ENCODE measurements at places on chromosomes 1 and 21. TPM values are rescaled to one million over a fixed set of nuclear protein-coding genes. Genes with fewer than 3 reads are reported as not detected.

DNA sequence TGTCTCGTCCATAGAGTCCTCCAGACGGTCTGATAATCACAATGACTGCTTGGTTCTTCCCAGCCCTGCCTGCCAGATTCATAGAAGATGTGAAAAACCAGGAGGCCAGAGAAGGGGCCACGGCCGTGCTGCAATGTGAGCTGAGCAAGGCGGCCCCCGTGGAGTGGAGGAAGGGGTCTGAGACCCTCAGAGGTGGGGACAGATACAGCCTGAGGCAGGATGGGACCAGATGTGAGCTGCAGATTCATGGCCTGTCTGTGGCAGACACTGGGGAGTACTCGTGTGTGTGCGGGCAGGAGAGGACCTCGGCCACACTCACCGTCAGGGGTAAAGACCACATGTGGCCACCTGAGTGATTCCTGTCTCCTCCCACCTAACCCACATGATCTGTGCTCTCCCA lies 86.9 kb downstream of the OBSCN start:
- no peaks in the 10 kb centered on the region for H3K27me3 ChIP-seq
- H3K4me3 ChIP-seq, result no peak overlapping the region
- no peak for DNase-seq
- H3K27ac ChIP-seq, result no peak overlapping the region

DNA sequence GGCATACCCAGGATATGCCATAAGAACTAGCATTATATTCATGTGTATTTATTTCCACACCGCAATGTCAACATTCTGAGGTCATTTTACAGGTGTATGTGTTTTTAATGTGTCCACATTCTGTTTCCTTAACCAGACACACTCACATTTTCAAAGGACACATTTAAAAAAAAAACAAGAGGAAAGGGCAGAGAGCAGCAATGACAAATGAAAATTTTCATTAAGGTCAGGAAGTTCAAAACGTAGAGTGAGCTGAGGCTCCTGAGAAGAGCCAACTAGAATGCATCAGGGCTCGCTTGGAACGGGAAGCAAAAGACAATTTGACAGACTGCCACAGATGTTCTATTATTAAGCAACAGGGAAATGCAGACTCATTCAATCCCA lies 4.8 kb upstream of the GNPAT start:
- H3K4me1 ChIP-seq, result peaks cover 37% of the 10 kb centered on the region
- H3K27ac ChIP-seq, result no peak overlapping the region
- H3K4me3 ChIP-seq, result no peak overlapping the region
- no peak for DNase-seq
- H3K36me3 ChIP-seq, result peaks cover 53% of the 10 kb centered on the region

ZNF648 gene
- total RNA-seq, result not detected

- DNase-seq, result no peak
- no peaks in the 10 kb centered on the region for H3K4me1 ChIP-seq
- H3K4me3 ChIP-seq, result no peak overlapping the region
- no peaks in the 10 kb centered on the region for H3K36me3 ChIP-seq
Measured at GRCh38 chr1:118396829-118397495, 211.9 kb upstream of the SPAG17 start.

GRCh38 chr1:229136822-229137221 lies 134.1 kb upstream of the RAB4A start:
- no peak overlapping the region for H3K27ac ChIP-seq
- H3K4me3 ChIP-seq, result no peak overlapping the region
- no peak for DNase-seq
- peaks cover 2% of the 10 kb centered on the region for H3K36me3 ChIP-seq
- H3K27me3 ChIP-seq, result peaks cover 4% of the 10 kb centered on the region

- no peak for DNase-seq
- H3K4me3 ChIP-seq, result peak overlapping the region; percentile 97
- H3K4me1 ChIP-seq, result peaks cover 67% of the 10 kb centered on the region
- peaks cover 24% of the 10 kb centered on the region for H3K36me3 ChIP-seq
Measured at GRCh38 chr1:40038697-40039096, 1.8 kb upstream of the CAP1 start.

DNA sequence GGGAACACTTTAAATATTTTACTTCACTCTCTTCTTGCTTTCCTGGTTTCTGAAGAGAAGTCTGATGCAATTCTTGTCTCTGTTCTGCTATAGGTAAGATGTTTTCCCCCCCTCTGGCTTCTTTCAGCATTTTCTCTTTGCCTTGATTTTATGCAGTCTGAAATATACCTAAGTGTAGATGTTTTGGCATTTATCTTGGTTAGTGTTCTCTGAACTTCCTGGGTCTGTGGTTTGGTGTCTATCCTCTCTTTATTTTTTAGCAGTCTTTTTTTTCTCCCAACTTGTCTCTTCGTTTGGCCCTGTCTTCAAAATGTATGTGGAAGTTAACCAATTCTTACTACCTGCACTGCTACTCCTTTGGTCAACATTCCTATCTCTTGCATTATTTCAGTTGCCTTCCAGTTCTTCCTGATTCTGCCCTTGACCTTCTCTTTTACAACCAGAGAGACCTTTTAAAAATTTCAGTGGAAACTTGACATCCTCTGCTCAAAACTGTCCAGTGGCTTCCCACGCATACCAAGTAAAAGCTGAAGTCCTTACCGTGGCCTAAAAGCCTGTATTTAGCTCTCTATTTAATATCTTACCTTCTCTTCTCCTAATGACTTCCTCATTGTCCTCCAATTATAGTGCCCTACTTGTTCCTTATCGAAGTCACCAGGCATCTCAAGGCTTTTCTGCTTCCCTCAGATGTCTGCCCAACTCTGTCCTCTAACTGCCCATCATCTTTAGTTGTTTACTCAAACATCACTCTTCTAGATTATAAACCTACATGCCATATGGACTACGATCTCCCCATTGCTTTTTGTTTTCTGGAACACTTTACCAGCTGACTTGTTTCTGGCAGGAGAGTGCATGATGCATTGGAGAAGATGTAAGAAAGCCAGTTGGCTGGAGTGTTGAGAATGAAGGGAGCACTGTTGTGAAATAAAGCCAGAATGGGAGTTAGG lies 40.9 kb downstream of the RAP1A start:
- peaks cover 41% of the 10 kb centered on the region for H3K4me1 ChIP-seq
- no peak overlapping the region for H3K4me3 ChIP-seq
- no peak for DNase-seq
- H3K27ac ChIP-seq, result no peak overlapping the region
- H3K36me3 ChIP-seq, result peaks cover 27% of the 10 kb centered on the region

- no peaks in the 10 kb centered on the region for H3K27me3 ChIP-seq
- no peak for DNase-seq
- H3K36me3 ChIP-seq, result peaks cover 23% of the 10 kb centered on the region
- peak overlapping the region; percentile 98 for H3K27ac ChIP-seq
- H3K4me3 ChIP-seq, result peak overlapping the region; percentile 97
Measured at GRCh38 chr1:36397083-36397377, 678 bp downstream of the LSM10 start.

MAP10 gene
- total RNA-seq, result 3.3 TPM

DNA sequence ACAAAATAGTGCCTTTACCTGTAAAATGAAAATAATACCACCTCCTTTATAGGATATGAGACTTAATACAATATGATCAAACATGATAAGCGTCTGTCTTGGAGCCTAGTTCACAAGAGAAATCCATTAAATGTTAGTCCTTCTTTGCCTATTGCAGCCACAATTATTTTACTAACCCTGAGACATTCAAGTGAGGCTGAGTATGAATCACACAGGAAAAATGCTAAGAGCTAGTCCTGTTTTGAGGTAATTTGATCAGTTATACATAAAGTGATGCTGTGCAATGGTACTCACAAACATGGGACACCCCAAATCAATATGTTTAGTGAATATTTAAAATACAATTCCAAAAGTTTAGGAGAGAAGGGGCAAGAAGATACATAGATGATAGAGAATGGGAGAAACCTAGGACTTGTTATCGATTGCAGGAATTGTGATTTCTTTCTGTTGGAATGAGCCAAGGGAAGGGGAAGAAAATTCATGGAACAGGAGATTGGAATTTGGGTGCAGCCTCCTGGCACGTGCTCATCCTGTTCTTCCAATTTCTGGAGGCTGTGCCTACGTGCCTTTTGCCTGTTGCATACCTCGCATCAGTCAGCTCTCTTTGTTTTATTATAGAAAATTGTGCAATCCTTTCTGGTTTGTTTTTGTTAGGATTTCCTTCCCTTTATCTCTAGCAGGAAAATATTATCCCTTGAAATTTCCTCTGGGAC lies 39.9 kb upstream of the BACH1 start:
- peaks cover 23% of the 10 kb centered on the region for H3K27me3 ChIP-seq
- H3K27ac ChIP-seq, result no peak overlapping the region
- no peak for DNase-seq
- no peak overlapping the region for H3K4me3 ChIP-seq

- no peaks in the 10 kb centered on the region for H3K36me3 ChIP-seq
- H3K27me3 ChIP-seq, result no peaks in the 10 kb centered on the region
- no peaks in the 10 kb centered on the region for H3K4me1 ChIP-seq
- no peak for DNase-seq
- no peak overlapping the region for H3K27ac ChIP-seq
Measured at GRCh38 chr1:88056881-88057280, 627.2 kb upstream of the PKN2 start.

PADI3 gene
- total RNA-seq, result not detected

GRCh38 chr1:196873385-196873784 lies 14.5 kb upstream of the CFHR4 start:
- DNase-seq, result no peak
- no peaks in the 10 kb centered on the region for H3K4me1 ChIP-seq
- H3K27me3 ChIP-seq, result no peaks in the 10 kb centered on the region
- no peaks in the 10 kb centered on the region for H3K36me3 ChIP-seq
- H3K27ac ChIP-seq, result no peak overlapping the region
- H3K4me3 ChIP-seq, result no peak overlapping the region

GRCh38 chr1:171937938-171938337 lies 96.6 kb downstream of the DNM3 start:
- no peak overlapping the region for H3K27ac ChIP-seq
- no peak overlapping the region for H3K4me3 ChIP-seq
- DNase-seq, result no peak
- no peaks in the 10 kb centered on the region for H3K36me3 ChIP-seq
- H3K4me1 ChIP-seq, result peaks cover 10% of the 10 kb centered on the region

KRTAP20-4 gene
- not detected for total RNA-seq
